Temporal lobe (tissue), 4 donors: ENCODE measurements at places on chromosomes 2 and 18. TPM values are rescaled to one million over a fixed set of nuclear protein-coding genes. Genes with fewer than 3 reads are reported as not detected.

Gene ALS2
- total RNA-seq = 39.3 TPM

Gene MC4R
- total RNA-seq = 1.2 TPM

Gene MLPH
- total RNA-seq = 0.98 TPM

Gene TEX44
- total RNA-seq = not detected

Gene VWA3B
- total RNA-seq = 0.98 TPM

Gene PLB1
- total RNA-seq = 1.7 TPM

Gene KLHL41
- 1.7 TPM for total RNA-seq

Gene GPR35
- total RNA-seq = 0.98 TPM

Gene DLGAP1
- total RNA-seq = 77.2 TPM

Gene SERPINB13
- under 0.01 TPM for total RNA-seq

Gene ERFE
- total RNA-seq = 0.74 TPM

Gene C2orf74
- total RNA-seq = 9.1 TPM

Gene CD207
- not detected for total RNA-seq

Gene TUBB6
- total RNA-seq = 19.7 TPM

Gene ASTL
- not detected for total RNA-seq

Gene CCBE1
- 39.1 TPM for total RNA-seq
